ENCODE measurements at places on chromosomes 4 and X. TPM values are rescaled to one million over a fixed set of nuclear protein-coding genes. Genes with fewer than 3 reads are reported as not detected.

Gene GABRE
- 23.1 TPM for total RNA-seq

Gene FGG
- total RNA-seq = not detected

Gene GAGE12E
- not detected for total RNA-seq

Gene TRMT2B
- total RNA-seq = 10.3 TPM

Gene ADH1C
- 0.83 TPM for total RNA-seq

Gene BEX5
- total RNA-seq = not detected

Gene SPATA18
- 17.7 TPM for total RNA-seq

Gene DCAF8L2
- total RNA-seq = not detected

Gene TXK
- 0.66 TPM for total RNA-seq

Gene IGSF1
- total RNA-seq = not detected

Gene FAAH2
- under 0.01 TPM for total RNA-seq

Gene CT45A1
- not detected for total RNA-seq

Gene PDCL2
- total RNA-seq = not detected

Gene TMA16
- 21.1 TPM for total RNA-seq

Gene JAKMIP1
- not detected for total RNA-seq

Gene UGT2A1
- not detected for total RNA-seq

Gene TLR6
- total RNA-seq = 2.3 TPM

Gene GYG2
- 10.6 TPM for total RNA-seq

Gene TMEM271
- total RNA-seq = not detected

Gene IBSP
- total RNA-seq = not detected

Gene LANCL3
- not detected for total RNA-seq
